Posterior cingulate gyrus (tissue), 11 donors: ENCODE measurements at places on chromosomes 5 and 9.

DNA sequence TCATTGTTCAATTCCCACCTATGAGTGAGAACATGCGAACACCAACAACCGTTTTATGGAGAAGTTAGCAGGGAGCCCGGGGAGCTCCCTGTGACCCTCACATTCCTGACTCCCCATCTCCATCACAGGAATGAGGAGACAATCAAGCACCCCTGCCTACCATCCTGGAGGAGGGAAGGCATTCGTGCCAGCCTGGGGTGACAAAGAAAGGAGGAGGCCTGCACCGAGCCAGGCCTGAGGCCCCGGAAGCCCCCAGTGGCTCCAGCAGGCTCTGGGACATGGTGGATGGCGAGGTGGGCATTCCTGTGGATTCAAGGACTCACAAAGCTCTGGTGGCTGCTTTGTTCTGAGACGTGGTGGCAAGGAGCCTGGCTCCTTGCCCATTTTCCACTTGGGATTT, 36.5 kb upstream of the UGT3A1 start:
- DNase-seq: no peak

DNA sequence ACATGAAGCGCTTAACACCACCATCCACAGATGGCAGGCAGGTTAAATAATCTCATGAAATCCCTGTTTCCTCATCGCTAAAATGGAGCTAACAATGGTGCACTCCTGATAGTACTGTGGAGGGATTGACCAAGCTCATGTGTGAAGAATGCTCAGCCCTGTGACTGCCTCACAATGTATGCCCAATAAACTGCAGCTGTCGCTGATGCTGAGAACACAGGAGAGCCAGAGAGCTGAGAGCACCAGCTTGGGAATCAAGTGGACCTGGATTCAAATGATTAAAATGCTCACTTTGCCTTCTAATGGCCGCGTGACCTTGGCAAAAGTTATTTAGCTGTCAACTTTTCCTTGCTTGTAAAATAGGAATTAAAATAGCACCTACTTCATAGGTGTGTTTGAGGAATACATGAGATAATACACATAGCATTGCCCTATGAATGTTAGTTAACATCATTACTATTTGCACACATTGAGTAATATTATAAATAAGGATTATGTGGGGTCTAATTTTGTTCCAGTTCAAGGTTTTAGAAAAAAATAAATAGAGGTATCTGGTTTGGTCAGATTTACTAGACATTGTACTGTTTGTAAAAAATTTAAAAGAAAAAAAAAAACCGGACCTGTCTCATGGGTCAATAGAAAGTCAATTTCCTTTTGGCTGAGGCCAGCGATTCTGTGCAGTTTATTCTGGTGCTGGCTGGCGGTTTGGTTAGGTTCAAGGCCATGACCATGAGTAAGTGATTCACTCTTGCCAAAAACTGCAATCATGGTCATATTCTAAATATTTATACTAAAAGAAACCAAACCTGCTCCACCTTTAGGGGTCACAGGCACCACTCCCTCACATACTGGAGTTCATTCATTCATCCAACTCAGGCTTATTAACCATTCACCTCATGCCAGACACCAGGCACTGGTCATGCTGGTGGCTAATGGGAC, 101.3 kb downstream of the SH3TC2 start:
- no peak for DNase-seq

- no peak for DNase-seq
Measured at GRCh38 chr5:158011422-158011821, 152.5 kb upstream of the CLINT1 start.

GRCh38 chr5:179801304-179802206, 5.1 kb downstream of the MGAT4B start:
- DNase-seq: peak; percentile 74

DNA sequence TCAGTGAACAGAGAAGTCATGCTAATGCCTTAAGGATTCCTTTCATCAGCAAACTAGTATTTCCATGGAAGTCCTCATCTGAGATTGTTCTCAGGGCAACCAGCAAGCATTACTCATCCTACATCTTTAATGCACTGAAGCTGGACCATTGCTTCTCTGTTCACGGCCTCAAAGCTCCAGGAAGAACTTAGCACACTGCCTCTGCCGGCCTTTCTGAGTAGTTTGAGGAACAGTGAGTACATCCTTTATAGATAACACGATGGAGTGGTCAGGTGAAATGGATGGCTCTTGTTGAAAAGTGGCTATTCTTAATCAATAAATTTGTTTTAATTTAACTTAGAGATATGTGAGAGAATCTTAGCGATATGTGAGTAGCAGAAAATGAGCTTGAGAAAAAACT, 35.8 kb downstream of the MEGF10 start:
- DNase-seq: no peak

DNA sequence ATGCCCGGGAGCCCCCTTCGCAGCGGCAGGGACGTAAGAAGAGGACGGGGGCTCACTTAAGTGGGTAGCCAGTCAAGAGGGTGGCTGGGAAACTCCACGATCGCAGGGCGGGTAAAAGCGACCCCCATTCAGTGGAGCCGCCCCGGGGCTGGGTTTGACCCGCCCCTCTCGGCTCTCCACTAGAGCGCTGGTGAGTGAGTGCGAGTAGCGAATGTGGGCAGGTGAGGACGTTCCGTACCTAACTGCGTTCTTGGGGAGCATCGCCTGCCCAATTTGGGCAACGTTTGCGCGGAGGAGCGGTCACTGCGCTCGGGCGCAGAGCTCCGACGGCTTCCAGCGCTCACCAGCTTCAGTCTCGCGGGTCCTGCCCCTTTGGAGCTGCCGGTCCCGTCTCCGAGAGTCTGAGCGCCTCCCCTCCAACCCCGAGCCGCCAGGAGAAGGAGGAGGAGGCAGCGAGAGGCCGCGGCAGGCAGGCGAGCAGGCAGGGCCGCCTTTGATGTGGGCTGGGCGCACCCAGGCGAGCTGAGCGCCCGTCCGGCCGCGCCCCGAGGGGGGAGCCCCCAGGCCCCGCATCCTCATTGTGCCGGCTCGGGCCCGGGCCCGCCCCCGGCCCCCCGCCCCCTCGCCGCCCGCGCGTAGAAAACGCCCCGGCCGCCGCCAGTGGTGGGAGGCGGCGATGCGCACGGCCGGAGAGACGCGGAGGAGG, at the start of gene FGF18:
Gene FGF18 (plus strand): TSS at position 666 of the 706 bp plus-strand sequence. CDS start 553 bp downstream, outside the sequence.
- no peak for DNase-seq

- no peak for DNase-seq
Measured at GRCh38 chr9:108197008-108197365, 658.8 kb downstream of the ACTL7B start.

DNA sequence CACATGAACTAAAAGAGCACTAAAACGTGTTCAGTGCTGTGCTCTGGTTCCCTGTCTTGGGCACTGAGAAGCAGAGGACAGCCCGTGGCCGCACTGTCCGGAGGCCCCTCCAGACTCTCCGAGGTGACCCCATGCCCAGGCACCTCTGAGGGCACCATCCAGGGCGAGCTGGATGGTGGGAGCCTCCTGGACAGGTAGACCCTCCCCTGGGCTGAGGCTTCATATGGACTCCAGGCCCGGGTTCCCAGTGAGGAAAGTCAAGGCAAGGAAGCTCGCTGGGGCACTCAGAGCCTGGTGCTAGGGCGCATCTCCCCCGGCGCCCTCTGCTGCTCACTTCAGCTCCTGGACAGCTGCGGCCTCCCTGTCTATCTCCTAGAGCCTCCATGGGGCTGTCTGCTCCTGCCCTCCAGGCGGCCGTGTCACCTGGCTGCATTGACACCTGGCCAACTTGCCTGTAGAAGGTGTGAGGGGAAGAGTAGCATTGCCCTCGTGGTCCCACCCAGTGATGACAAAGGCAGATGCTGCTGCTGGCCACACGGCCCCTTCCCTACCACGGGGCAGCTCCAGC, 178.2 kb upstream of the IRX1 start:
- DNase-seq: no peak

GRCh38 chr9:72844440-72844768, 108.4 kb downstream of the ALDH1A1 start:
- no peak for DNase-seq

DNA sequence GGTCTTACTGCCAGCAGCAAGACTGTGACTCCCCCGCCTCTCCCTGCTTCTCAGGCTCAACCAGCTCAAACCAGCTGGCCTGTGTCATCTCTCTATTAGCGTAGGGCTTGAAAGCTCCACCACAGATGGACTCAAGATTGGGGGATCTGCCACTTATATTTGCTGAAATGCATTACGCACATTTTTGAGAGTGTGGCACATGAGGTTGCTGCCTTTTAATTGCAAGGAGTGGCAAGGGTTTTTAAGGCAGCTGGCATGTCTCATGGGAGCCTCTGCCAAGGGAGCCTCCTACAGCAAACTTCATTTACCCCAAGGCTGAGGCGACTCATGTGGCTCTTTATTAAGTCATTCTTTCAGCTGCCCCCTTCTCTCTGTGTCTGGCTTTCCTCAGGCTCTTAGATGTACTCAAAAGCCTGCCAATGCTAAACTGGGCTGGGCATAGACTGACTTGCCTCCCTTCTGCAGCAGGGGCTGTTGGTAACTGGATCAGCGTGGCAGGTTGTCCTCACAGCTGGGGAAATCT, 219.3 kb downstream of the SMARCA2 start:
- no peak for DNase-seq

GRCh38 chr9:101601904-101602765, 7.4 kb upstream of the PPP3R2 start:
- DNase-seq: no peak

- DNase-seq: no peak
Measured at GRCh38 chr9:127248241-127248640, 16.3 kb upstream of the GARNL3 start.

GRCh38 chr5:154141745-154142221, 48.8 kb upstream of the GALNT10 start:
- DNase-seq: no peak
